Left lung (tissue), 14 donors: ENCODE measurements at places on chromosomes 12 and 14. TPM values are rescaled to one million over a fixed set of nuclear protein-coding genes. Genes with fewer than 3 reads are reported as not detected.

DNA sequence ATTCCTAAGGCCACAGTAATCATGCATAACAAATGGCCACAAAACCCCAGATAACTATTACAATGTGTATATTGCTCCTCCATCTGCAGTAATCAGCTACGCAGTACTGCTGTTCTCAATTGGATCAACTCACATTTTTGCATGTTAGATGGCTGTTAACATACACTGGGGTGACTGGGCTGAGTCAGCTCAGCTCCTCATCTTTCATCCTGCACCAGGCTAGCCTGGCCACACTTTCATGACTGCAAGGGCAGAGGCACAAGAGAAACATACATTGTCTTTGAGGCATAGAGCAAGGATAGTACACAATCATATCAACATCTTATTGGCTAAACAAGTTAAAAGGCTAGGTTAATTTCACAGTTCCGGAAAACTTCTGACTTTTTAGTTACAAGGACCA lies 306.6 kb downstream of the SLC6A15 start:
- DNase-seq, result no peak

DNA sequence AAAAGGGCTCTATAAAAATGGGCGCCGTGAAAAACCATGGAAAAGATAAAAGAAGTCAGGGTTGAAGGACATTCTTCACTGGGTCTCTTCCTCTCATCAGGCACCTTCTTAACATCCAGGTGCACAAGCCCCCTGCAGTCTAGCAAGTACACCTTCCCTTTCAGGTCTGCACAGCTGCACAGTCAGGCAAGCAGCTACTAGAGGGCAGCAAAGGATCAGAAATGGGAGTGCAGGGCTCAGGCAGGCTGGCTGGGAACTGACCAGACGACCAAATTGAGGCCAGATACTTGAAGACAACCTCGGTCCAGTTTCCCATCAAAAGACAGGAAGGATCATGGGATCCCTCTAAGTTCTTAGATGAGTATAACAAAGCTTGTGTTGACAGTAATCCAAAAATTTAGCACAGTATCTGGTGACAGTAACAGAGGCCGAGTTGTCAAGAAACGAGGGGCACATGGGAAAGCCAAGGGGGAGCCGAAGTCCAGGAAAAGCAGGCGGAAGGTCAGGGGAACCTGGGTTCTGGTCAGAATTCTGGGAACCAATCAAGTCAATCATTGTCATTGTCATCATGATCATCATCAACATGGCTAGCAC lies 10.1 kb upstream of the GRIP1 start:
- no peak for DNase-seq

- DNase-seq, result no peak
Measured at GRCh38 chr14:65864549-65864948, 452.0 kb downstream of the FUT8 start.

- no peak for DNase-seq
Measured at GRCh38 chr12:24565300-24565699, 383.6 kb downstream of the BCAT1 start.

- DNase-seq, result no peak
Measured at GRCh38 chr12:11669348-11669747, 19.9 kb downstream of the ETV6 start.

- no peak for DNase-seq
Measured at GRCh38 chr12:131008131-131008912, 54.6 kb downstream of the ADGRD1 start.

- no peak for DNase-seq
Measured at GRCh38 chr12:5514016-5514415, 82.1 kb downstream of the NTF3 start.

GRCh38 chr14:85037411-85037810 lies 492.5 kb upstream of the FLRT2 start:
- DNase-seq, result no peak

GRCh38 chr14:68787092-68787992 lies 5.5 kb downstream of the ZFP36L1 start:
- no peak for DNase-seq

GRCh38 chr14:22177870-22178269 lies 411.2 kb downstream of the DAD1 start:
- DNase-seq, result no peak

GRCh38 chr12:29545102-29545467 lies 47.6 kb upstream of the OVCH1 start:
- DNase-seq, result no peak

DNA sequence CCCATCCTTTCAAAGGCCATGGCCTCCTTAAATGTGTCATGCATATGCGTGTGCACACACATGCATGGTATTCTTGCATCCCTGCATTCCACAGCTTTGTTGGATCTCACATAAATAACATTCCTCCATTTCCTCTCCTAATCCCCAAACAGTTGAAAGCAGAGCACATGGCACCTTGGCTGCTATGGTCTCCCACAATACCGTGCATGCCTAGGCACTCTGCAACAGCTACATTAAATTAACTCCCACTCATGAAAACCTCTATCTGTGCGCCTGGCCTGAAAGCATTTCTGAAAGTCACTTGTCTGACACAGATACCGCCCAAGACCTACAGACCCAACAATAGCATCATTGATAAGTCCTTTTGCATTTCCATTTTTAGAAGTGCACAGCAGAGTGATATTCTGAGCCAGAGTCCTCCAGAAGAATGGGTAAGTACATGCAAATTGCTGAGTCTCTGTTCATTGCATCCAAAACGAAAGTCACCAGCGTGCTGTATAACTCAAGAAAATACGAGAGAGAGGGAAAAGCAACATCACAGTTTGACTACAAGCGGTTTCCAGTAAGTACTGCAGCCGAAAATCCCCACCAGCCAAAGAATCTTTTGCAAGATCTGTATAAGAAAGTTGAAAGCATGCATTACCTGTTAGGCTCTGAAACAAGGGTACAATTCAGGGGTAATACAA lies 436 bp downstream of the ASB2 start:
- DNase-seq, result no peak

- no peak for DNase-seq
Measured at GRCh38 chr14:90727082-90727481, 89.1 kb downstream of the TTC7B start.

- no peak for DNase-seq
Measured at GRCh38 chr14:63457498-63457897, 85.7 kb downstream of the PPP2R5E start.

GRCh38 chr12:58850826-58851225 lies 69.5 kb downstream of the LRIG3 start:
- no peak for DNase-seq

DNA sequence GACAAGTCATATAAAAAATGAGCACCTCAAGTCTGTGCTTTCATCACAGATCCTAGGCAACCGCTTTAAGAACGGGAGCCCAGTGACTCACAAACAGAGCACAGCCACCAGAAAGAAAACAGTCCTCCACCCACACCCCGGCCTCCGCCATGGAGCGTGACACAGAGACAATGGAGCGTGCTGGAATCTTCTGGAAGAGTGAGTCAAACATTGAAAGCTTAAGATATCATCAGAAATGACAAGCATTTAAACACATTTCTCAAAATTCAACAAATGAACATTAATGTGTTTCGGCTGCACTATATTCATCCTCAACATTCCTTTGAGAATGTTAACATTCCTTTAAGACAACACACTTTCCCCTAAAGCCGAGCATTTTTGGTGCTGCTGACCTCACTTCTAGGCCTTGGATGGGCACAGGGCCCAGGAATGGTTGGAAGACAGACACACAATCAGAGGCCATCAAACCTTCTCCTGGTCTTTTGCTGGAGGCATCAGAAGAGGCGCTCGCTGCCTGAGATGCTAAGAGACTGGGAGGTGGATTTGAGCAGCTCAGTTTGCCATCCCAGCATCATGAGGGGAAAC lies 23.6 kb upstream of the TMEM132D start:
- no peak for DNase-seq

DNA sequence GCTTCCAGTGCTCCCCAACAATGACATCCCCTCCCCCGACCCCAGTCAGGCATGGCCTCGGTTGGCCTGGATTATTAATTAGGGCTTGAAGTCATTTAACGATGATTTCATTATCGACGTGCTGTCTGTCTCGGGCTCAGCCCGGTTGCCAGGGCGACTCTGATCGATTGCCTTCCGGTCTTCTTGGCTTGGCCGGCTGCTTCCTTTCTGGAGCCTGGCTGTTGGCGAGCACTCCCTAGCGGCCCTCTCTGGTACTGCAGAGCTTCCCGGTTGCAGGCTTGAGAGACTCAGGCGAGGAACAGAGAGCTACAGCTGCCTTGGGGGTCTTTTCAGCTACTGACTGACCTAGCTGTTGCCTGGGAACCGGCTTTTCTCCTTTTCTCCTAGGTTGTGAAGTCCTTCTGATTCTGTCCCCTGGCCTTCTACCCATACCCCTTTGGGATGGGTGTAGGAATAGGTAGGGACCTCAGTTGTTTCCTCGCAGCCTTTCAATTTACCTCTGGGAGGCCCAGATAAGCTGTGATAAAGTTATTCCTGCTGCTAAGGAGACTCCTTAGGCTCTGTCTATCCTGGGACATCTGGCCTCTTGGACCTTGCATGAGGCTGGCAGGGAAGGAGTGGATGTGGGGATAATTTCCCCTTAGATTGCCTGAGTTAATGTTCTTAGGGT lies 5.5 kb upstream of the CISTR start:
- no peak for DNase-seq

DNA sequence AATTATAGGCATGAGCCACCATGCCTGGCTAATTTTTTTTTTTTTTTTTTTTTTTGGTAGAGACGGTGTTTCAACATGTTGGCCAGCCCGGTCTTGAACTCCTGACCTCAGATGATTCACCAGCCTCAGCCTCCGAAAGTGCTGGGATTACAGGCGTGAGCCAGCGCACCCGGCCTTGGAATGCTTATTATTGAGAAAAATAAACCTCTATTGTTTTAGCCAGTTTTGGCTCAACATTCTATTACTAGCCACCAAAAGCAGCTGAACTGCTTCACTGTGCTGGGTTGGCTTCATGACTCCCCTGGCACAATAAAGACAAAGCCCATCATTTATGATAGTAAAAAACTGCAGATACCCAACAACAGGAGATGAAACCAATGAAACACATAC lies 93.5 kb upstream of the CEP83 start:
- no peak for DNase-seq

DNA sequence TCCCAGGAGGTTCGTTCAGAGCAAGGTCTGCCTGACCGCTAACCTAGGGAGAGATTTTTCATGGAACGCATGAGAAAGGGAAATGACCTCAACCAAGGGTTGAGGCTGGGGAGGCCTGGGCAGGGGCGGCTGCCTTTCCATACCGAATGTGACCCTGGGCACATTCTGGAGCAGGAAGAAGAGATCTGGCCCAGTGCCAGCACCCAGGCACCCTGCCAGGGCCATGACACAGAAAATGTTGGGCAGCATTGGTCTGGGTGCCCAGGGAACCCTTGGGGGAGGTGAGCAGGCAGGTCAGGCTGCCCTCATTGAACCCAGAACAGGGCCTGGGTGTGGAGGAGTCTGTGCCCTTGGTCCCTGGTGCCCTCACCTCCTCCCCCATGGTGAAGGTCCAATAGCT lies 106.8 kb downstream of the CALM1 start:
- DNase-seq, result no peak

DNA sequence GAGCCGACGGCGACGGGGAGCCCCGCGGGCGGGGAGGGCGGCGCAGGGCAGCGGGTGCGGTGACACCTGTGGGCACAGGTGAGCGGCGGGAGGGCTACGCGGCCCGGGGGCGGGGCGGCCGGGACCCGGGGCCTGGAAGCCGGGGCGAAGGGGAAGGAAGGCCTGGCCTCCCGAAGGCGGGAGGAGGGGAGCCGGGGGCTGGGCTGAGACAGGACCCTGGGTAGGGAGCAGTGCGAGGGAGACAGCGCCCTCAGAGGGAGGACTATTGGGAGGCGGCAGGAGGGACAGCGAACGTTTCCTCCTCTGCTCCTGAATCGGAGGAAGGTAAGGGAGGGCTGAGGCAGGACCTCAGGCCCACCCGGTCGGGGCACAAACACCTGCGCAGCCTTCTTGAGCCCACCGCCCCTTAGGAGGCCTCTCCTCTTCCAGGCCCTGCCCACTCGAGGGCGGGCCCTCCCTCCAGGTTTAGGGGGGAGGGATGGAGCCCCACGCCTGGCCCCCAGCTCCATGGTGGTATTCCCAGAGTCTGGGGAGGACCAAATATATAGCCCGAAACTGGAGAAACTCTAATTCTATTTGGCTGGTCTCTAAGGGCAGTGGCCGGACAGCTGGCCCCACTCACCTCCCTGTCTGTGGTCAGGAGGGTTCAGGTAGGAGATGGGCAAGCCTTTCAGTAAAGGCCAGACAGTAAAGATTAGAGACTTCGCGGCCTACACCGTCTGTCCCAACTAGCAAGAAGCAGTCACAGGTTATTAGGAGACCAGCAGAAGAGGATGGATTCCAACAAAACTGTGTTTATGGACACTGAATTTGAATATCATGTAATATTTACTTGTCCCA lies 509 bp downstream of the PLEKHG6 start:
- no peak for DNase-seq

- DNase-seq, result no peak
Measured at GRCh38 chr12:18363321-18363720, 102.0 kb downstream of the PIK3C2G start.

DNA sequence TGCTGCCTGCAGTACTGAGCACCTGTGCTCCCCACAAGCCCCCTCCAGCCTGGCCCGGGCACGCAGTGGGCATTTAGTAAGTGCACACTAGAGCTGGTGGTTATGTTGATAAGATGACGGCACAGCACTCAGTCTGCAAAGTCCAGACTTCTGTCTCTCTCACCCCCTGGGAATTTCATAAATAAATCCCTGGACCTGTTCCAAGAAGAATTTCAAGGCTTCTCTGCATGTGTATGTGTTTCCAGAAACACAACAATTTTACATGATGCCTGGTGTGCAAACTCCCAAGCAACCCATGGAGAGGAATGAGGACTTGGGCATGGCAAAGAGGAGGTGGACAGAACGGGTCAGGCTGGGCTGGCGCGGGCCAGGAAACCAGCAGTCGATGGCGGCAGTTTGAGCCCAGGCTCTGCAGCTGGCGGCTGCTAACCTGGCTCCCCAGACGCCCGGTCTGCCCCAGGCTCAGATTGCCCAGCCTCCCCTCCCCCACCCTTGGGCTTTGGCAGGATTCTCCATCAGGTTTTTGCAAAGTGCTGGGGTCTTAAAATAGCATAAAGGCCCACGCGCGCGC lies 10.4 kb upstream of the ACVR1B start:
- no peak for DNase-seq

DNA sequence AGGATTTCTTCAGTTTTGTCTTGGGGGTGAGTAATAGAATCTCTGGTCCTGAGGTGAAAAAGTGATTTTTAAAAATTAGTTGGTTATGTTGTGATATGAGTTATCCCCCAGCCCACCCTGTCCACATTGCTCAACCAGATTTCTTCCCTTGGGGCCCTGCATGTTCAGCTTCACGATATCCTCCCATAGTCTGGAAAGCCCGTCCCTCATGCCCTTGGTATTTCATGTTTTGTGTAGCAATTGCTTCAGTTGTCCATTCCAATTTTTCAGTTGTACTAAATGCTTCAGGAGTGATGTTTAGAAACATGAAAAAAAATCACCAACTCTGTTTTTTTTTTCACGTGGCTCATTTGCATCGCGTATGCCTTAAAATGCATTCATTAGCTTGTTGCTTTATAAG lies 17.5 kb upstream of the BICD1 start:
- DNase-seq, result no peak

The GLIPR1L2 gene
- 2.1 TPM for polyA plus RNA-seq

The KRT77 gene
- polyA plus RNA-seq, result not detected

The IFNG gene
- not detected for polyA plus RNA-seq

The PRIMA1 gene
- polyA plus RNA-seq, result 0.26 TPM

The CCDC60 gene
- polyA plus RNA-seq, result 0.47 TPM

The CCDC177 gene
- 0.05 TPM for polyA plus RNA-seq

The GSG1 gene
- 0.48 TPM for polyA plus RNA-seq

The CLEC1B gene
- polyA plus RNA-seq, result 1.2 TPM

The RNASE4 gene
- polyA plus RNA-seq, result 6.6 TPM

The RAB15 gene
- 33.6 TPM for polyA plus RNA-seq

The CBLN3 gene
- 3.5 TPM for polyA plus RNA-seq

The GALNT8 gene
- polyA plus RNA-seq, result 1.7 TPM

The EGLN3 gene
- 34.7 TPM for polyA plus RNA-seq

The NAP1L1 gene
- polyA plus RNA-seq, result 962 TPM

The TESPA1 gene
- polyA plus RNA-seq, result 1.3 TPM
